Ovary (tissue), 10 donors: ENCODE measurements at places on chromosomes 3 and 15. TPM values are rescaled to one million over a fixed set of nuclear protein-coding genes. Genes with fewer than 3 reads are reported as not detected.

GRCh38 chr3:16055606-16056211, 118.8 kb upstream of the GALNT15 start:
- peaks cover 19% of the 10 kb centered on the region for H3K4me1 ChIP-seq
- H3K4me3 ChIP-seq, result no peak overlapping the region
- H3K27ac ChIP-seq, result peak overlapping the region; percentile 44

- DNase-seq, result no peak
- no peaks in the 10 kb centered on the region for H3K27me3 ChIP-seq
- no peak overlapping the region for H3K4me3 ChIP-seq
- no peaks in the 10 kb centered on the region for H3K36me3 ChIP-seq
- H3K27ac ChIP-seq, result no peak overlapping the region
These were observed 46.8 kb downstream of the MYO5A start for GRCh38 chr15:52481915-52482314.

Gene GABRR3
- not detected for total RNA-seq

Gene CPA3
- total RNA-seq, result 2.7 TPM

DNA sequence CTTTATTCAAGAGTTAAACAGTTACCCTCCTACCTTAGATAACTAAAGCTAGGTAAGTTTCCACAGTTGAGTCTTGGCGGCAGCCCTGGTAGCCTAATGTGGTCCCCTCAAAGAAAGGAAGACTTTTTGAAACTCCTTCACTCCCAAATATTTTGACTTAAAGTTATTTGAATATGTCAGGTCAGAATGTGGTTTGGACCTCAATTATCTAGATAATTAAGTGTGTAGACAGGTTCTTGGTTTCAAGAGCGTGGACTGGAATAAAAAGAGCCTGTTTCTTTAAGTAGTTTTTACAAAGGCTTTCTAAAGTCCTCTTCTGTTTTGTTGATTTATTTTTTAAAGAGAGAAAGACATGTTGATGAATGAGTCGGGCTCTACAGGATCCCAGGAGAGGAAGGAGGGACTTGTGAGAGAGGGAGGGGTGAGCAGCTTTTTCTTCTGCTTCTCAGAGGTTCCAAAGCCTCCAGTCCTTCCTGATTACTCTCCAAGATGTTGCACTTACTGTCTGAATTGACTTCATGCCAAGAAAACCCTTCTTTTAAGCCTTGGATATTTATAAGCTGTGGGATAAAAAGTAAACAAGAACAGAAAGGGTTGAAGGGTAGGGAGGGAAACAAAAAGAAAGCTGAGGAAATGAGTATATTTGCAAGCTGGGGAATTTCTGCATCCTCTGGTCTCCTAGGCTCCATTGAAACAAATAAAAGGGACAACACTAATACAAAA, 457.4 kb downstream of the IGSF11 start:
- no peak for DNase-seq
- H3K4me1 ChIP-seq, result no peaks in the 10 kb centered on the region
- H3K27ac ChIP-seq, result no peak overlapping the region
- H3K4me3 ChIP-seq, result no peak overlapping the region
- H3K27me3 ChIP-seq, result no peaks in the 10 kb centered on the region

Gene PTPRG
- total RNA-seq, result 33.8 TPM

DNA sequence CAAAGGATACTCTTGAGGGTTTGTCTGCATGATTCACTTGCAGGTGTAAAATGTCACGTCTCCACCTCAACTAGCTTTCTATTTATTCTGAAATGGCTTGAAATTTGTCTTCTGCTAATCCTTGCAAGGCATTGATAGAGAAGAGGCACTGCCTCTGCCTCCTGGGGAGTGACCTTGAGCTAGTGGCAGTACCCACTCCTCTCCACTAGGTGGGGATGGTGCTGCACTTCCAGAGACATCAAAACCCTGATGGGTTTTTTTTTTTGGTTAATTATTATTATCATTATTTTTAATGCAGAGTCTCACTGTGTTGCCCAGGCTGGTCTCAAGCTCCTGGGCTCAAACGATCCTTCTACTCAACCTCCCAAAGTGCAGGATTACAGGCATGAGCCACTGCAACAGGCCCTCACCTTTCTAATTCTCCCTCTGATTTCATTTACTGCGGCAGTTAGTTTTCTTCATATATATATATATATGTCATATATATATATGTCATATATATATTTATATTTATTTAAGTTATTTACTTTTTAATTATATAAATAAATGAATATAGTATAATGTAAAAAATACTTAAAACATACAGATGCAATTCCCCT, 117.6 kb upstream of the EIF1B start:
- H3K4me3 ChIP-seq, result no peak overlapping the region
- H3K27me3 ChIP-seq, result no peaks in the 10 kb centered on the region
- no peaks in the 10 kb centered on the region for H3K4me1 ChIP-seq
- H3K36me3 ChIP-seq, result no peaks in the 10 kb centered on the region

DNA sequence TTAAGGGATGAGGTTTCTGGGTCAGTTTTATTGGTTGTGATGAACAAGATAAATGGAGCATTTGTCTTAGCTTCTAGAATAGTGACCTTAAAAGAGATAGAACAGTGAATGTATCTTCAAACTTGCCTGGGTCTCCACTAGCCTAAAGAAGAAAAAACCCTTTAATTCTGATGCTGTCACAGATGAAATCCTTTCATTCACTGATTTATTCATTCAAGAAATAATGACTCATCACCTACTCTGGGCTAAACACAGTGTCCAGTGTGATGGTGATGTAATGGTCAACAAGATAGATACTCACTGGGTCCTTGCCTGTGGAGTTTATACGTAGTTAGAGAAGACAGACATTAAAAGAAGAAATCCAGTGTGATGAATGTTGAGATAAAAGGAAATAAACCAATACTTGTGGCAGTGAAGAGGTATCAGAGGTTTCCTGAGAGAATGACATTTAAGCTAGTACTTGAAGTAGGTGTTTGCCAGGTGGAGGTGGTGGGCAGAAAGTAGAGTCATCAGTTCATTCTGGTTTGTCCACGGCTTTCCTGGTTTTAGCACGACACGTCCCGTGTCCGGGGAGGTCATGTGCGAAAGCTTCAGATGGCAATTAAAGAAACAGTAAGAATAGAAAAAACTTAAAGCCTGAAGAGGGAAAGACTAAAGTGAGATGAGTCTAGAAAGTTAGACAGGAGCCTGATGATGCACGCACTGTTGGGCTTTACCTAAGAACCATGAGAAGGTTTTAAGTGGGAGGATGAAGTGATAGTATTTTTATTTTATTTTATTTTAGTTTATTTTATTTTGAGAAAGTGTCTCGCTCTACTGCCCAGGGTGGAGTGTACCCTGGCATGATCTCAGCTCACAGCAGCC, 18.5 kb downstream of the PAK2 start:
- no peak overlapping the region for H3K4me3 ChIP-seq
- no peaks in the 10 kb centered on the region for H3K27me3 ChIP-seq
- no peak overlapping the region for H3K27ac ChIP-seq
- H3K4me1 ChIP-seq, result peaks cover 2% of the 10 kb centered on the region
- no peak for DNase-seq

- H3K27ac ChIP-seq, result no peak overlapping the region
- H3K36me3 ChIP-seq, result no peaks in the 10 kb centered on the region
- no peak for DNase-seq
- no peak overlapping the region for H3K4me3 ChIP-seq
- H3K4me1 ChIP-seq, result no peaks in the 10 kb centered on the region
These were observed 15.4 kb downstream of the ARNT2 start for GRCh38 chr15:80419546-80419945.

- H3K4me1 ChIP-seq, result no peaks in the 10 kb centered on the region
- no peaks in the 10 kb centered on the region for H3K36me3 ChIP-seq
- H3K27me3 ChIP-seq, result no peaks in the 10 kb centered on the region
- no peak overlapping the region for H3K27ac ChIP-seq
- no peak for DNase-seq
These were observed 139.3 kb upstream of the PRR20G start for GRCh38 chr3:127427156-127427555.

Gene IQCF5
- not detected for total RNA-seq

DNA sequence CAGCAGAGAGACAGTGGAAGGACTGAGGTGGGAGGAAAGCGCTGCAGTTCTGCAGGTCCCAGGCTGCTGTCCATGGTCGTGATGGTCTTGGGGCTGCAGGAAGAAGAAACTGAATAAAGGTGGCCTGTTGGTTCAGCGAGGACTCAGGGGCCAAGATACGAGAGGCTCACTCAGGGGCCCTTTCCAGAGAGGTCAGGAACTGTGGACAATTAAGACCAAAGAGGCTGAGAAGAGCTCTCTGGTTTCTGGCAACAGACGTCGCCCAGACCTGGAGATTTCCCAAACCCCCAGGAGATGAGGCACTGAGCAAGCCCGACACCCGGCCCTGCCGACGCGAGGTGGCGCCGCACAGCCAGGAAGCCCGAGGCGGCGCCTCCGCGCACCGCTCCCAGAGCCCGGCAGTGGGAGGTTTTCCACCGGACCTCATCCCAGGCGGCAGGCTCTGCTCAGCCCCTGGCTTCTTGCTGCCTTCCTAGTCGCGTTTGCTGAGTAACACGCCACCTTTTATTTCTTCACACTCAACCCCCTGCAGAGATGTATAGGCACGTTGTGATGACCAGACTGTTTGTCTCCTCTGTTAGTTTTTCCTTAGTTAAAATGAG, 56.4 kb upstream of the ARRDC4 start:
- no peaks in the 10 kb centered on the region for H3K36me3 ChIP-seq
- H3K4me1 ChIP-seq, result no peaks in the 10 kb centered on the region
- no peaks in the 10 kb centered on the region for H3K27me3 ChIP-seq
- DNase-seq, result peak; percentile 47

GRCh38 chr3:33218446-33219174, at the start of gene SUSD5:
SUSD5 (minus strand) TSS chr3:33218810; CDS start chr3:33218797, 13 bp downstream.
- H3K4me3 ChIP-seq, result peak within 1 kb of the TSS; percentile 31
- DNase-seq, result peak; percentile 12
- no peaks in the 10 kb centered on the region for H3K36me3 ChIP-seq

DNA sequence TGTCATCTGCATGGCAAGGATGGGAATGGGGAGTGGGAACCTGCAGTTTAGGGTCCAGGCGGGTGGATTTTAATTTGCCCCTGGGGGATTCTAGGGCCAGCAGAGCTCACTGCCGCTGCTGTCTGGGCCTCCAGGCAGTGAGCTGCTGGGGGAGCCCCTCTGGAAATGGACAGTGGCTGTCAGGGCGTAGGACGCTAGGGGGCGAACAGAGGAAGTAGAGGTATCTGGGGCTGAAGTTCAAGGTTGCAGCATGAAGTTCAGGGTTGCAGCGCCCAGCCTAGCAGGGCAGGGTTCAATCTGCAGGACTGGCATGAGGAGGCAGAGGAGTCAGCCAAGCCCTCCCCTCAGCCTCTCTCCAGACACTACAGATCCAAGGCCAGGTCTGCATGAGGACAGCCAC, 49.5 kb downstream of the APBA2 start:
- no peaks in the 10 kb centered on the region for H3K27me3 ChIP-seq
- H3K4me1 ChIP-seq, result peaks cover 4% of the 10 kb centered on the region
- H3K4me3 ChIP-seq, result no peak overlapping the region
- no peak for DNase-seq
